ENCODE measurements at places on chromosomes 5 and 9.

DNA sequence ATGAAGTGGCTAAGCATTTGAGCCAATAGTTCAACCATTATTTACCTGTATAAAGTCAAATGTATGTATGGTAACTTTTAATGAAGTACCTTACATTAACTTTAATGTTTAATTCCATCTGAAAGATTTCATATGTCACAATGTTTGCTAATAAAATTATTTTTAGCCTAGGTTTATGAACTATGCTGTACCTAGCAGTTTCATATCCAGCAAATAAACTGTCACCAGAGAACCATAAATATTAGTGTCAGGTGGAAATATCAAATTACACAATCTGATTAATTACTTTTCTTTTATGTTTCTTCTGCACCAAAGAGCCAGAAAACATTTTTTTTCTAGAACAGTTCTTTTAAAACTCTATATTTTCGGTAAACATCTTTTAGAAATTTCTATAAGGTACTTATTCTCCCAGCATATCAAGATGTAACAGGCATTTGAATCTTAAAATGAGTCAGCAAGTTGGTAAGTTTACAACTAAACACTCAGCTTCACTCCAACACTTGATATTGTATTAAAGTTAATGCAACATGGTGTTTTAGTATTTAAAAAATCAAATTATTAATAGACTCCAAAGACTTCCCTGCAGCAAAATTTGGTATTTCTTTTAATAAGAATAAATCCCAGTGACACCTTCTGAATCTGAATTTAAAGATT, 8.5 kb upstream of the CCDC192 start:
- no peak for DNase-seq

DNA sequence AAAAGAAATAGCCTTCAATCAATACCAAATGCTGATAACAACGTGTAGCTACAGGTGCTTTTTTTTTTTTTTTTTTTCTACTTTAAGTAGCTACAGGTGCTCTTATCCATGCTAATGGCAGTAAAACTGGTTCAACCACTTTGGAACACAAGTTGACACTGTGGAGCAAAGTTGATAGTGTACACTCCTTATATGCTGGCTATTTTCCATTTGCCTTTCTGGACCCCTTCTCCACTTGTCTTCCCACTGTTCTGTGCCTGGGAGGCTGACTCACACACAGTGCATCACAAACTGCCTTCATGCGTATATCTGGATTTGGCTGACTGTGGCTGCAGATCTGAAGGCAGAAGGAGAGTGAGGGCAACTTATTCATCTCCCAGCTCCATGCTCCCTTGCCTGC, 247.9 kb downstream of the MSX2 start:
- DNase-seq = no peak

DNA sequence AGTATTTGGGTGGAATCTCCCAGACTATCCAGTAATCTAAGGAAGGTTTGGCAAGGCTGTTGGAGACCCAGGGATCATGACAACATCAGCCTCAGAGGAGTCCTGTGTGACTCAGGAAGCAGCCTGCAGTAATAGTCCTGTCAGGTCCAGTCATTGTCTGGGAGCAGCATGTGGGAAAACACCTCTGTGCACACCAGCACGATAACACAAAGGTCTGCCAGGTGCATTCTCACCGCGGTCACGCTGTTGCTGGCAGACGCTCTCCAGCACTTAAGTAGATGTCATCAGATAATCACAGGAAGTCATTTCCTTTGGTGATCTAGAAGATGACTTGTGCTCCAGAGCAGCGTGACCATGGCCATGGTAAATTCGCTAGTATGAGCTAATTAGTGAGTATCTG, 99.2 kb upstream of the IQGAP2 start:
- DNase-seq = no peak

GRCh38 chr5:90675222-90675621, 116.6 kb downstream of the ADGRV1 start:
- no peak for DNase-seq

- no peak for DNase-seq
These were observed 167.7 kb upstream of the TBCA start for GRCh38 chr5:77943851-77944250.

GRCh38 chr5:172666251-172666650, 25.2 kb downstream of the NEURL1B start:
- DNase-seq = no peak

GRCh38 chr5:102531506-102531905, 32.7 kb upstream of the SLCO6A1 start:
- no peak for DNase-seq
